ENCODE measurements at places on chromosomes 5 and 9.
A peak's percentile ranks its signal among the peaks of the same experiment; 100 is the strongest.

DNA sequence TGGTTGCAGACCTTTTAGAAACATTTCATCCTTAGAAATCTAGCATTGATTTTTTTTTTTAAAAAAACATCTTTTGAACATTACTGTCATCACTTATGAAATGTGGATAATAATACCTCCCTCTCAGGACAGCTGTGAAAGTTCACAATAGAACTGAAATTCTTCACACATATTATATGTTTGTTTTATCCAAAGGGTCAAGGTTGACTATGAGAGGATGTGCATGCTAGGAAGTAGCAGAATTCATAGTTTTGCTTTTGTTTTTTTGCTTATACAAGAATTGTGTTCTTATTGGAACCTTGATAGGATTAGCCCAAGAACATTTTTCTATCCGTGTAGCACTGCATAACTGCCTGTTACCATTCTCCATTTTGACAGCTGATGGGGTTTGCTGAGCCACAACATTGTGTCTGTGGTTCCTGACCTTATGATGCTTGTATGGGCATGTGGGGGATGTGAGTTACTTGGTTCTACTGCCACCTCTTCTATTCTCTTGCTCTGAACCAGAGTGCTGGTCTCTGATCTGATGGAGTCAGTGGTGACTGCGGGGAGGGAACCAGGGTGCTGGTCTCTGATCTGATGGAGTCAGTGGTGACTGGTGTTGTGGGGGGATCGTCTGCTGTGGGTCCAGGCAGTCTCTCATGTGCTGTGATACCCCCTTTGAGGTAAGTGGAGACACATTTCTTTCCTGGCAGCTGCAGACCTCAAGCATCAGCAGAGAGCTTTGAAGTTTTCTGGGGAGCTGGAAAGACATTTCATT is 27.1 kb upstream of the ACTBL2 start:
- no peak for DNase-seq

GRCh38 chr9:77731930-77732329 is 83.8 kb upstream of the GNA14 start:
- no peak for DNase-seq

DNA sequence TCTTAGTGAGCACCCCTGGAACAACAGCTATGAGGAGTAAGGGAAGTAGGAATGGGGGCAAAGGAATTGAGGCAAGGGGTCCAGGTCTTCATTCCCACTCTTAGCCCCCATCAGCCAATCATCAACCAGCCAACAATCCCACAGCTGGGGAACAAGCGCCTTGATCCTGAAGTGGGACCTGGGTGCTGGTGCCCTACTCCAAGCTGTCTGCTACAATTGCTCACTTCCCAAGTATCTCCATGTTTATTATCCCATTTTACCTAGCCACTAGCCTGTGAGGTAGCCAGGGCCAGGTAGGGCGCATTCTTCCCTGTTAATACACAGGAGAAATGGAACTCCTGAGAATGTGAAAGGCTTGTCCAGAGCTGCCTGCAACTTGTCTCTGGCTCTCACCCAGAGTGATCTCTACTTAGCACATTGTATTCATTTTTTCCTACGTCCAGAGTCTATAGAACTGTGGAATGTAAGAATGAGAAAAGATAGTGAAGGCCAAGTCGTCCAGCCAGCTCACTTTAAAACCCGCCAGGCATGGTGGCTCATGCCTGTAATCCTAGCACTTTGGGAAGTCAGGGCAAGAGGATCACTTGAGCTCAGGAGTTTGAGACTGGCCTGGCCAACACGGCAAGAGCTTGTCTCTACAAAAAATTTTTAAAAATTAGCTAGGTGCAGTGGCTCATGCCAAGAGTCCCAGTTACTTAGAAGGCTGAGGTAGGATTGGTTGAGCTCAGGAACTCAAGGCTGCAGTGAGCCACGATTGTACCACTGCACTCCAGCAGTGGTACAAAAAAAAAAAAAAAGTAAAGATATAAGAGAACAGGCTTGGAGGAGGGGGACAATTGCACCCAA is 6.2 kb upstream of the DNAJC18 start:
- peak; percentile 83 for DNase-seq

- no peak for DNase-seq
Observed at GRCh38 chr5:109006129-109006528, 258.4 kb downstream of the FER start.

DNA sequence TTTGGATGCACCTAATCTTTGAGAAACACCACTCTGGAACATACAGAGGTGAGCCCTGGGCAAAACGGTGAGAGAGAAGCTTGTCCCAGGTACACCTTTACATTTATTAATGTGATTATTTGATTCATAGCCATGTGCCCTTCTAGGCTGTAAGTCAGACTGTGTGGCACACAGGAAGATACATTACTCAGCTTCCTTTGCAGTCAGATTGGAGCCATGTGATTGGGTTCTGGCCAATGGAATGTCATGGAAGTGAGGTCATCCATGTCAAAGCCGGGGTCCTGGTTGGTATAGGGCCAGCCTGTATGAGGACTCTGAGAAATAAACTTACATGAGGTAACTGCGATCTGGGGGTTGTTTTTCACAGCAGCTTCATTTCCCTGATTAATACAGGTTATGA is 106.8 kb upstream of the CD180 start:
- peak; percentile 65 for DNase-seq

DNA sequence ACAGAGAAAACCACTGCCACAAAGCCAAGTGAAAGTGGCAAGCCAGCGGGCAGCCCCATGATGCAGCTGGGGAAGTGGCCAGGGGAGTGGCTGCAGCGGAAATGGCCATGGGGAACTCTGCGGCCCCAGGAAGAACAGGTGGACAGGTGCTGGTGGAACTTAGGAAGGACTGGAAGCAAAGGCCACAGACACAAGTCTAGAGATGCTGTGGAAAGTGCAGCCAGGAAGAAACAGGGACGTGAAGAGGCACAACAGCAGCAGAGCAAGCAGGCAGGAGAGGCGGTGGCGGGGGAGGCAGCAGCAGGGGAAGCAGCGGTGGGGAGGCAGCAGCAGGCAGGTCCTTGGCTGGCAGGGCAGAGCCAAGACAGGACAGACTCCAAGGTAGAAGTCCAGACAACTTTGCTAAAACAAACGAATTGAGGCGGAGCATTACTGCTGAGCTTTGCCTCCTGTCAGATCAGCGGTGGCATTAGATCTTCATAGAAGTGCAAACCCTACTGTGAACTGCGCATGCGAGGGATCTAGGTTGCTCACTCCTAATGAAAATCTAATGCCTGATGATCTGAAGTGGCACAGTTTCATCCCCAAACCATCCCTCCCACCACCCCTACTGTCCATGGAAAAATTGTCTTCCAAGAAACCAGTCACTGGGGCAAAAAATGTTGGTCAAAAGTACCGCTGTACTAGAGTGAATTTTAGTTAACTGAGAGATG is 11.8 kb downstream of the SURF6 start:
- no peak for DNase-seq

- no peak for DNase-seq
Observed at GRCh38 chr5:97951139-97951538, 768.1 kb upstream of the RIOK2 start.

DNA sequence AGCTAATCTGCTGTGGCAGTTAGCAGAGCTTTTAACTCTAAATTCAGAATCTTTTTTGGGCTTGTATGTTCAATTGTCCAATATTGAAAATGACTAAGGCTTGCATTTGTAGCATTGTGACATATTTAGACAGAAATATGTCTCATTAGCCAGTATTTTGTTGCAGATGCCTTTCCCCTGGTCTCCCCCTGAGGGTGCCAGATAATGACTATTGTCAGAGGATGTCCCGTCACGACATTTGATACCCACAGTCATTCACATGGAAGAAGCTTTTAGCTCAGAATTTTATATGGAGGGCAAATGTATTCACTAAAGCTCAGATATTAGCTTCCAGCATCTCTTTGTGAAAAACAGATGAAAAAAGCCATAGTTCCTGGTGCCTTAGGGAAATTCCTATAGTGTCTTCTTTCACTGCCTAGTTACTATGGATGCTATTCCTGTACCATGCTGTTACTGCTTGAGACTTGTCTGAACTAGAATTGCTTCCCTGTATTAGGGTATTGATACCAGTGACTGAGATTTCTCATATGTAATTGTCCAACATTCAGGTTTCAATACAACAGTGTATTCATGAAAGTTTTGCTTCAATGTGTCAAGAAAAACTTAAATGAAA is 96.2 kb downstream of the CCDC192 start:
- no peak for DNase-seq

DNA sequence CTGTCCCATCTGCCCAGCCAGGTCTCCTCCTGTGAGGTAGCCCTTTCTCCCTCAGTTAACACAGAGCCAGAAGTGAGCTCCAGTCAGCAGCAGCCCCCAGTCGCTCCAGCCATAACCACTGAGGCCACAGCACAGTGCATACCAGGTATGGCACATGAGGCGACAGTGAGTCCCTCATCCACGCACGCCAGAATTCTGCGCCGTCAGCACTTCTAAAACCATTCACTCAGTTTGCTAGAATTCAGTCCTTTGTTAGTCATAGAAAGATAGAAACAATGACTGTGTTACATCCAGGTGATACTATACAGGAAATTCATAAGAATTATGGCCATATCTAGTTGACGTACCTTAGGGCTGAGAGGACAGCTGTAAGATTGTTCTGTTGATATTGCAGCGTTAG is 88.5 kb downstream of the KIAA1958 start:
- no peak for DNase-seq

GRCh38 chr5:132363431-132364112 is 5.9 kb upstream of the SLC22A5 start:
- peak; percentile 92 for DNase-seq

- no peak for DNase-seq
Observed at GRCh38 chr9:96168882-96169281, 133.1 kb downstream of the HSD17B3 start.

GRCh38 chr9:9124616-9125015 is 1325.0 kb upstream of the DMAC1 start:
- peak; percentile 18 for DNase-seq

DNA sequence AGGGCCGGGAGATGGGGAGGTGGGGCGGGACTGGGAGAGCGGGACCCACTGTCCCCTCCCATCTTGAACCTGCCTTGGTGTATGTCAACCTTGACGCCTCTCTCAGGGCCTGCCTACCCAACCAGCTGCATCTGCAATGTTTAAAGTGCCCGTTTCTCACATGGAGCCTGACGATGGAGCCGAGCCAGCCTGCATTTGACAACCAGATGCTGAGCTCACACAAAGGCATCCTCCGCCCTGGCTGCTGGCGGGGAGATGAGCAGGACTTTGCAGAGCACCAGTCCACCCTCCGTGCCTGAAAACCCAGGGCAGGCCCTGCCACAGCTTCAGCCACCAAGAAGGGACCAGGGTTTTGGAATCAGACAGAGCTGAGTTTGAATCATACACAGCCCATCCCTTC is 141.1 kb upstream of the SMIM23 start:
- no peak for DNase-seq

DNA sequence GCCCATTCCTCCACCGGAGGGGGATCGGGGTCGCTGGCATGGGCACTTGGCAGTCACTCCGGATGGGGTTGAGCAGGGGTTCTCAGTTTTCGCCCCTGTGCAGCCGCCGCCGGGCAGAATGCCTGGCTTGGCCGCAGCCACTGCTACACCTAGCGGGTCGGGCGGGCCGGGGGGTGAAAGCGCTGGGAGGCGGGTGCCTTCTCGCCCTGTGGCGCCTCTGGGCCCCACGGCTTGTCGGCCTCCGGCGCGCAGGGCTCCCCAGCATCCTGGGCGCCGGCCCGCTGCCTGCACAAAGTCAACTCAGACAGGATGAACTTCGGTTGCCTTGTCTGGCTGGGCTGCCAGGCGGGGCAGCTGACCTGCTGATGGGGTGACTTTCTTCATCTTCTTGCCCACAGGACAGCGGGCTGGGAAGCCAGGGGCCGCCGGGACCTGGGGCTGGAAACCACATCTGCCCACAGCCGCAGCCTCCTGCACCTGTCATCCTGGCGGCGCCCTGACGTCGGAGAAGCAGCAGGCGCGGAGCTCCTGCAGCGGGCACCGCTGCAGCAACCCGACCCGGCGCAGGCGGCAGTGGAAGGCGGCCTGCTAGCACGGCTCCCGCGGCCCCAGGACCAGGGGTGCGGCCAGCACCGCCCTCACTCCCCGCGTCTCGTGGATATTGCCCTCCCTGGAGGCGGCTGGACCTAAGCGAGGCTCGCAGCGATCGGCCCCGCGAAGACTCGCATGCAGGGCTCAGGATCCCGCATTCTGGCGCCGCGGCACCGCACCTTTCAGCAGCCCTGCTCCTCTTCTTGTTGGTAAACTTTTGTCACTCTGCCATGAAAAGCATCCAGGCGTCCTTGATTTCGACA is 1.3 kb upstream of the ANKRD18A start:
- DNase-seq = no peak

DNA sequence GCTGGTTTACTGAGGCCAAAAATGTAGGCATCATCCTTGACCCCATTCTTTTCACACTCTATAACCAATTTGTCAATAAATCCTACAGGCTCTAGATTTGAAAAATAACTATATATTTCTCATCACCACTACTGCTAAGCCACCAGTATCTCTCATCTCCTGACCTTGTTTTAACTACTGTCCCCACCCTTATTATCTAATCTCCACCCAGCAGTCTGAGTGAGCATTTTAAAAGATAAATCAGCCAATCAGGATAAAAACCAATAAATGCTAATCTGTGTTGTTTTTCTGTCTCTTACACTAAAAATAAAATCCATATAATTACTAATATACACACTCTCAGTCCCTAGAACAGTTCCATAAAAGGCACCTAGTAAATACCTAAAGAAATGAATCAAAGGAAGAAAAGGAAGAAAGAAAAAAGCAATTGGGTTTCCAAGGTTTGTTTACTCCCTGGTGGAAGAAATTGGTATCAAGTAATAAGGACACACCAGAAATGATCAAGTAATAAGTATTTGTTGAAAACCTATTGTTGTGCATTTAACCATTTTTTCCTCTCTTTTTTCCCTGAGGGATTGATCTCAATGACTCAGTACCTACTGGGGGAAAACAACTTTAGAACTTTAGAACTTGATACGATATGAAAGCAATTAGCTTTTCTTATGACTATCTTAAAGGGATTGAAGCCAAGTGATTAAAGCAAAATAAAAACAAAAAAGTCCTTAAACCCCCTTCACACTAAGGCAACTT is 19.3 kb downstream of the MRPS27 start:
- peak; percentile 21 for DNase-seq

DNA sequence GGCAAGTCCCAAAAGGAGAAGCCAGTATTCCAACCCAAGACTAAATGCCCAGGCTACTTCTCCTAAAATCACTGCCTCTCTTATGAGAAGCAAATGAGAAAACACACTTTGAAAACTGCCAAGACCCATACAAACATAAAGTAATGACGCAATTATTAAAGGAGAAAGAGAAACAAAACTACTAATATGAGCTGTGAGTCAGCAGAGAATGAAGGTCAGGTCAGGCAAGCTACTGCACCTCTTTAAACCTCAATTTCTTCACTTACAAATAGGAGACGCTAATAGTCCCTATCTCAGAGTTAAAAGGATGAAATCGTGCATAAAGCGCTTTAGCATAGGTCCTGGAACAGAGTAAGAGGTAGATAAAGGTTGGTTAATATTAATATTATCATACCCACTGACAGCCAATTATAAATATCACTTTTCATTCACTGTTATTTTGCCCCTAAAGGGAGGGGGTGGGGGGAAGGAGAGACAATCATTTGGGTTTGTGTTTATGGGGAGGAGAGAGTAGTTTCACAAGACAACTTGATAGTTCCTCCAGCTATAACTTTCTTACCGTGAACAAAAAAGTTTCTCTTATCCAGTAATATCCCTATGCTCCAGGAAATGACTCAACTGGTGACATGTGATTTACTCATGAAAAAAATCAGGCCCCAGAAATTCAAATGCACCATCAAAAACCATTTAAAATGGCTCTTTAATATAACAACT is 3.6 kb downstream of the PSMB7 start:
- peak; percentile 82 for DNase-seq

GRCh38 chr9:121634329-121635261 is 16.8 kb upstream of the DAB2IP start:
- DNase-seq = peak; percentile 27

GRCh38 chr5:167096816-167097215 is 1194.6 kb upstream of the WWC1 start:
- peak; percentile 1 for DNase-seq
